Mesothelial cell of epicardium (in vitro differentiated cells): ENCODE measurements at places on chromosomes 11 and 22.

DNA sequence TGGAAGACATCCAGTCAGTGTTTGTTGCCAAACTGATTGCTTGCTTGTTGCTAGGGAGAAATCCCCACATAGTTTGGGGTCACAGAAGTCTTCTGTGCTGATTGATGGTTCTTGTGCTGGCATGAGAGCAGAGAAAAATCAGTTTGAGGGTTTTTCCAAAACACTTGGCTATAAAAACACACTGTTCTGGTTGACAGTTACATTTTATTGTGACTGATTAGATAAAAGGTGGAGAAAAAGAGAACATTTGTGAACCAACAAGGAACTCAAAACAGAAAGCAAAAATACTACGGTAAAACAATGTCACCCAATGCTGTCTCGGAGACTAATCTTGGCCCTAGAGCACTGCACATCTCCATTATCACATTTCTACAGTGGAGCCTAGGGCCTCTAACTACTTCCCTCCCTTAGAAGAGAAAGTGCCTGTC, 14.4 kb upstream of the EIF4G2 start:
- DNase-seq, result no peak

DNA sequence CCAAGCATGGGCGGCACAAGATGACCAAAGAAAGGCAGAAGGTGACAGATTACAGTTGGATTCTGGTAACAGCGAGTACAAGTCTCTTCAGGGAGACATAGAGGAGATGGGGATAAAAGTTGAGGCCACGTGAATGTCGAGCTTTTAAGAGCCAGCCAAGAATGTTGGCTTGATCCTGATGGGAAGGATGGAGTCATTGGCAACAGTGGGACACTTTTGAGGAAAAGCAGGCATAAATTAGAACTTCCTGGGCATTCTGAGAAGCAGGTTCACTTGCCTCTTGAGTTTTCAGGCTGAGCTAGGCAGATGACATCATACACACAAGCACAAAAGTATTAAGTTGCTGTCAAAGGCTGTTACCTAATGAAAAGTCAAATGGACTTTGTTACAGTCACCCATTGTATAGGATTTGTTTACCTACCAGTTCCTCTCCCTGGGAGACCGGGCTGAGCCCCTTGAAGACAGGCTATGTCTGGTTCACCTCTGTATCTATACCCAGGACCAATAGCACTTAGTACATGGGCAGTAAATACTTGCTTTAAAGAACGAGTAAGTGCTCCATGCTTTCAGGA, 41.1 kb downstream of the TNRC6B start:
- DNase-seq, result no peak

GRCh38 chr11:110801328-110801727, 89.1 kb upstream of the ARHGAP20 start:
- no peak for DNase-seq

- peak; percentile 33 for DNase-seq
Measured at GRCh38 chr22:49402169-49402568, 425.5 kb downstream of the BRD1 start.

- no peak for DNase-seq
Measured at GRCh38 chr22:38016182-38017151, 32.1 kb upstream of the SOX10 start.

DNA sequence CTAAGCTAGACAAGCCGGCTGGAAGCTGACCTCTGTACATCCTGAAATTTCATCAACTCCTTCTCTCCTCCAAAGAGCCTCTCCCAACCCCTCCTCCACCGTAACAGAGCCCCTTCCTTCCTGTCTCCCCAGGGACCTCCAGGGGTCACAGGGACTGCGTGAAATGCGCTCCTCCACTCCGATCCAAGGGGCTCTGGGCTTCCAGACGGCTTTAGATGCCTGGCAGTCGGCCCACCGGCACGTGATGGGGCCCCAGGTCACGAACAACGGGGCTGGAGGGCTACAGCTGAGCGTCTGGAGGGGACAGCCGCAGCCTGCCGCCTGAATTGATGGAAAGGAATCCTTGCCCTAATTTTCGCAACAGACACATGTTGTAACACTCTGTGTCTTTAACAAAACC, 264.1 kb downstream of the MN1 start:
- peak; percentile 50 for DNase-seq

DNA sequence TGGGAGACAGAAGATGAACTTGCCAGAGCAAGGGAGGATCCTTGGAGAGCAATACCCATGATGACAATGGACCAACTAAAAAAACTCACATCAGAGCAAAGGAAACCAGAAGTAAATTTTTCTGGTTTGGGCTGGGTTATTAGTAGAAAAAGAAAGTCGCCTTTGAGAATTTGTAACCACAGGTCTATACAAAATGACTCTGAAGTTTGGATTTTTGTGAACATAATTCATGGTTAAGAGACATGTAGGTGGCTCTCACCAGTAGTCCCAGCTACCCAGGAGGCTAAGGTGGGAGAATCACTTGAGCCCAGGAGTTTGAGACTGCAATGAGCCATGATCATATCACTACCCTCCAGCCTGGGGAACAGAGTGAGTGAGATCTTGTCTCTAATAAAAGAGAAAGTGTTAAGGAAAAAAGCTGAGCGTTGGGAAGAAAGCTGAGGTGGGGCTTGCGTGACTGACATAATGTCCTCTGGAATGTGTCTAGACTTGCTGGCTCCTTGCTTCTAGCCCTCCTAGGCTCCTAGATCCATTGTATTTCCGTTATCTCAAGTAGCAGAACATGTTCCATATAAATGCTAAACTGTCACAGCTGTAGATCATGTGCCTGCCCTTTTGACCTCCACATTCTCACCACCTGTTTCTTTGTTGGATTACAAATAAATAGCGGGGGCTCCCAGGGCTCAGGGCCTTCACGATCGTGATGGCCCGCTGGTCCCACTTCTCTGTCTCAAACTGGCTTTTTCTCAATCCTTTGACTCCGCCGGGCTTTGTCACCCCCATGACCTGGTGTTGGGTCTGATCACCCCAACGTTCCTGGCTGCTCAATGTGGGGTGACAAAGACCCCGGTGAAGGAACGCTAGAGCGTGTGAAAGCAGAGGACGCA, 56.2 kb upstream of the SC5D start:
- DNase-seq, result no peak

GRCh38 chr11:72078477-72078876, 1.9 kb downstream of the NUMA1 start:
- DNase-seq, result no peak

DNA sequence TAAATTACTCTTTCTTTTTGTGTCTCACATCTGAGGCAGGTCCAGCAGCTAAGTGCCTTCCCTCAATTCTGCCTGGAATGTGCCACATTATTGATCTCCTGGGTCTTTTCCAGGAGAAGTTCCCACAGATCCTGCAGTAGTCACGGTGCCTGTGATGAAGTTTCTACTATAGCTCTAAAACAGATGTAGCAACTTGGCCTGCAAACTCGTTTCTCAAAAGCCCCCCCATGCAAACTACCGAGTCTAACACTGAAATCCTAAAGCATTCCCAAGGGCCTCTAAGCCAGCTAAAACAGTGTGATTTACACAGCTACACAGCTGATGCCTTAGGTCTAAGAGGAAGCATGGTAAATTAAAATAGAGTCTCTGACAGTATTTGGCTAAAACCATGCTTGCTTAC, 54.3 kb downstream of the DDI1 start:
- no peak for DNase-seq

GRCh38 chr11:115179636-115180035, 324.6 kb downstream of the CADM1 start:
- no peak for DNase-seq

GRCh38 chr11:65954771-65955170, 6.8 kb upstream of the SART1 start:
- DNase-seq, result no peak

GRCh38 chr11:35257281-35257680, 118.3 kb downstream of the CD44 start:
- no peak for DNase-seq

DNA sequence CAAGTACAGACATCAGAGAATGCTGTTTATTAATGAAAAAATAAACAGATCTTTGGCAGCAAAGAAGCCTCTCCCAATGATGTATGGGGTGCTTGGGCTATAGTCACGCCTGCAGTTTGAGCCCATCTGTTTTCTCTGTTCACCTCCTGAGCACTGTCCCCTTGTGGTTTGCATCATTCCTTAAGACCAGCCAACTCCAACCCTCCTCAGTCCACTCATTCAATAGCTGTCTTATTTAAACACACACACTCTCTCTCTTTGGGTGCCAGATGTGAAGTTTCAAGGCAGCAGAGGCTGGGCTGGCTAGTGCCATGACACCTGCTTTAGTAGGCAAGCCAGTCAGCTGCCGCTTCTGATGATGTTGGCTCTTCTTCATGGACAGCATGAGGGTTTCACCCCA, 58.1 kb downstream of the POLD3 start:
- DNase-seq, result no peak

DNA sequence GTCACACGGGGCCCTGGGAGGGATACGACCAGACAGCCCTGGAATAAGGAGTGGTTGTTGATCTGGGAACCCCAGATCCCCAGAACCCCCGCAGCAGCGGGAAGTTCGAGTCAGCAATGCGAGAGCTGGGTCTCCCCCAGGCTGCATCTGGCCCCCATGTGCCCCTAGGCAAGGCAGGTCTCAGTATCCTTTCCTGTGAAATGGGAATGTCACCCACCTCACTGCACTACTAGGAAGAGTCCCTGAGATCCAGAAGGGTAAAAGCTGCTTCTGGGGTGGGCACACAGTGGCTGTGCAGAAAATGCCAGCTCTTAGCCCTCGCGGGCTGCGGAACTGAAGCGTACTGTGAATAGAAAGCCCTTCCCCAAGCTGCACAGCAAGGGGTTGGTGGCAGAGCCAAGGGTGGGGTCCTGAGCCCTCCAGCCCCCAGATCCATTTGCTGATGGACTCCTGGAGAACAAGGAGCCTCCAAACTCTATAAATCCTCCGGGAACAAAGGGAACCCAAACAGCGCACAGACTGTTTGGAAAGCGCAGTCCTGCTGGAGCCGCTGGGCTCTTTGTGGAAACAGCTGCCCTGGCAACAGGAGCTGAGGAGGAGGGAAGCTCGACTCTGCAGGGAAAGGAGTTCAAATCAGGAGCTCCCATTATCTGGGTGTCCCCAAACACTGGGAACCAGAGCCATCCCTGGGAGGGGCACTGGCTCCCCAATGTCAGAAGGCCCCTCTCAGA, 68.2 kb upstream of the SHISAL1 start:
- DNase-seq, result no peak

DNA sequence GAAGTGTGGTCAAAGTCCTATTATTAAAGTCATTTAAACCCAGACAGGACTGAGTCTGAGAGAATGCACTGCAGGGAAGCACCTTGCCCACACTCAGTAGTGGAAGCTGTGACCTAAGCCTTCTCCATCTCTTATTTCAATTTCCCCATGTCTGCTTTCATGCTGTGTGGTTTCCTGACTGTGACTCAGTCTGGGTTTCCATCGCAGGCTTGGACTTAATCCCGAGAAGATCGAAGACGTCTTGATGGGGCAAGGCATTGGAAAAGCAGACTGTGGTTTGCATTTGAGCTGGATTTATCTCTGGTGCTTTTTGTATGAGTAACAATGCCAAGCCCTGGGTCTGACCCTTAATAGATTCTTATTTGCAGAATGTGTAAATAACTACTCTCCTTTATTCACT, 238.9 kb downstream of the NTM start:
- DNase-seq, result no peak

DNA sequence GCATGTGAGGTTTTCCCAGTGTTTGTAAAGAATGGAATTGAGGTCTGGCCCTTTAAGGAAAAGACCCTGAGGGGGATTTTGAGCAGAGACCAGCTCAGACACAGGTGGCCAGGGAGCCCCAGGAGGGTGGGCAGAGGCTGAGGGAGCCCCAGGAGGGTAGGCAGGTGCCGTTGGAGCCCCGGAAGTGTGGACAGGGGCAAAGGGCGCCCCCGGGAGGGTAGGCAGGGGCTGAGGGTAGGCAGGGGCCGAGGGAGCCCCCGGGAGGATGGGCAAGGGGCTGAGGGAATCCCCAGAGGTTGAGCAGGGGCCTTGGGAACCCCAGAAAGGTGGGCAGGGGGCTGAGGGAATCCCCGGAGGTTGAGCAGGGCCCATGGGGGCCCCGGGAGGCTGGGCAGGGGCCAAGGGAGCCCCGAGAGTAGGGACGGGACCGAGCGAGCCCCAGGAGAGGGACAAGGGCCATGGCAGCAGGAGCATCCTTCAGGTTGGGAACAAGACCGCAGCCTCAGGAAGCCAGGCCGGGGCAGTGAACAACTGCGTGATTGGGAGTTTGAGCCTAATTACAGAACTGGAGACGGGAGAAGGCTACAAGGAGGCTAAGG, 292.0 kb downstream of the BRD1 start:
- no peak for DNase-seq

DNA sequence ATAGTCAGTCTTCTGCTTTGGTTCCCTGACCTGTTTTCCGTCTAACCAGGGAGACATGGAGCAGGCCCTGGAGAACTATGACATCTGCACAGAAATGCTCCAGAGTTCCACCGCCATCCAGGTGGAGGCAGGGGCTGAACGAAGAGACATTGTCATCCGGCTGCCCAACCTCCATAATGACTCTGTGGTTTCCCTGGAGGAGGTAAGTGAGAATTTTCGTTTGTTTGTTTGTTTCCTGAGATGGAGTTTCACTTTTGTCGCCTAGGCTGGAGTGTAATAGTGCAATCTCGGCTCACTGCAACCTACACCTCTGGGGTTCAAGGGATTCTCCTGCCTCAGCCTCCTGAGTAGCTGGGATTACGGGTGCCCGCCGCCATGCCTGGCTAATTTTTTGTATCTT, 52.9 kb downstream of the CABIN1 start:
- no peak for DNase-seq

DNA sequence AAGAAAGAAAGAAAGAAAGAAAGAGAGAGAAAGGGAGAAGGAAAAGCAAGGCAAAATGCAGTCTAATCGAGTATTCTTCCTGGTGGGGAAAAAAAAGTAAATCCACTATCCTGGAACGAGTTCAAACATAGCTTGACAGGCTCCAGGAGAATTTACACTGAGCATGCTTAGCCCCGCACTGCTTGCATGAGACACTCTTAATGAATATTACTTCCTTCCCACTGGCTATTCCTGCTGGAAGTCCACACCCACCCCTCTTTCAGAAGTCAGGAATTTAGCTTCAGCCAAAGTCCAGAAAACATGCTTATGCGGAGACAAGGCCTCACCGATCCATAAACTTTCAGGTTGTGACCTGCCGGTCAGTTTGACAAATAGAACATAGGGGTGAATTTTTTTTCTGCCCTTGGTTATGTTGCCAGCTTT, 251.8 kb upstream of the BLID start:
- DNase-seq, result no peak
